ENCODE measurements at places on chromosomes 2 and 18. TPM values are rescaled to one million over a fixed set of nuclear protein-coding genes. Genes with fewer than 3 reads are reported as not detected.

DNA sequence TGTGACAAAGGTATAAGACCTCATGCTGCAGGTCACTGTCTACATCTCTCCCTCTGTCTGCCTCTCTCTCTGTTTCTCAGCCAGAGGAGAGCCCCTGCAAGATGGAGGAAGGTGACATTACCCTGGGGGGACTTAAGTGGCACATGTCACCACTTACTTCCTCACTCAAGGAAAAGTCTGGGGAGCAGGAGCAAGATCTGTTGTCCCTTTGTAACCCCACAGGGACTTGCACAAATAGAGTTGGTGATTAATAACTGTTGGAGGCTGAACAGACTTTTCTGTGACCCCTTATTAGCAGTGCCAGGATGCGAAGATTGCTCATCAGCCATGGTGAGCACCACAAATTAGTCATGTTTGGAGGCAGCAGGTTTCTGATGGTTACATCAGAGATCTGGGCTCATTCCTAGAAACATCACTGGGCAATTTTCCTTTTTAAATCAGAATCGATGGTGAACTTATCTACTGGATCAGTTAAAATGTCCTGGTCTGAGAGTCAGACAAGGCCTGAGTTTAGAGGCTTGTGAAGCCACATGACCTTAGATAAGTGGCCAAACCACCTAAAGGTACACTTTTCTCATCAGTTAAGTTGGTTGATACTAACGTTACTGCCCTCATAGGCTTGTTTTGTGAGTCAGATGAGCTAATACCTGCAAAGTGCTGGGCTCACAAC lies 81.2 kb upstream of the LTBP1 start:
- H3K27me3 ChIP-seq = no peaks in the 10 kb centered on the region
- no peak for DNase-seq
- H3K27ac ChIP-seq = no peak overlapping the region
- H3K4me1 ChIP-seq = no peaks in the 10 kb centered on the region
- no peak overlapping the region for H3K4me3 ChIP-seq
- no peaks in the 10 kb centered on the region for H3K36me3 ChIP-seq

DNA sequence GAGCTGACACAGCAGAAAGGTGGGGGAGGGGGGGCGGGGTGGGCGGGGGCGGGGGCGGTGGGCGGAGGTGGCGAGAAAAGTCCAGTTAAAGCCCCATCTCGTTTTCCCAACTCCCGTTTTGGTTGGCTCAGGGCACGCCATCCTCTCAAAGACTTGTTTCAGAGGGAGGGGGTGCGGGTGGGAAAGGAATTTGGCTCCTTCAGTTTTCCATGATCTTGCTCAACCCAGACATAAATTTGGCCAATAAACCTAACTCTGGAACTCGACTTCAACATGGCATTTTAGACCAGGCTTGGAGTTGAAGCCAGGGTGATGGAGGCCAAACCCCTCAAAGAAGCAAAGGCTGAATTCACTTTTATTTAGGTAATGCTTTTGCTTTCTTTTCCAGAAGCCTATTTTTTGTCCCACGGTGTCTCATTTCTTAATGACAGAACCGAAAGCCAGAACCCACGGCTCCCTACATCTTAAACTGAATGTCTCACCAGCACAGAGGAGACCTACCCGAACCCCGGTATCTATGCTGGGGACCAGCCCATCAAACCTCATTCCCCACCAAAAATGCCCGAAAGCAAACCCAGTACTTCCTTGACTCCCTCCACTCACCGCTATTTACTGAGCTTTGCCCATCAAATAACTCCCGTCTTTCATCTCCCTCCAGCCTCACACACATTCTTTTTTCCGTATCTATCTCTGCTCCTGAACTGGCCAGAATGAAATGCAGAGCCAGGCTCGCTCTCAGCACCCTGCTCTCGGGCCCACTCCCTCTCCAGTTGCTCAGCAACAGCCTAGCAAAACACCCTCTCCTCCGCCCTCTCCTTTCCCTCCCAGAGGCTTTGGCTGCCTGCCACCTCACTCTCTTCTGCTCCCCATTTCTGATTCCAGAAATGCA lies 4.3 kb downstream of the IGFBP5 start:
- no peaks in the 10 kb centered on the region for H3K36me3 ChIP-seq
- peaks cover 28% of the 10 kb centered on the region for H3K4me1 ChIP-seq
- peaks cover 20% of the 10 kb centered on the region for H3K27me3 ChIP-seq
- H3K27ac ChIP-seq = no peak overlapping the region

DNA sequence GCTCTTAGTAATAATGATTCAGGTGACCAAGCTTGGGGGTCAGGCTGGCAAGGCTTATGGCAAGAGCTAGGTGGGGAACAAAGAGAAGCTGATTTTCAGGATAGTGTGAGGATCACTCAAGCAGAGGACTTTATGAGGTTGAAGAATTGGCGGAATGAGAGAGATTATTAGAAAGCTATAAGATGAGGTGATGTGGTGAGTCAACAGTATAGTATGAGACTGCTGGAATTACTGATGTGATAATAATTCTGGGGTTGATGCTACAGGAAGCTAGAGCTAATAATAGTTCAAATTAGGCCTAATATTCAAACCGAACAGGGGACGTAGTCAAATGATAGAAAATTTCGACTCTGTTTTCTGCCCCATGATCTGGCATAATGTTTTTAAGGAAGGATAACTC lies 2115.3 kb upstream of the PIK3C3 start:
- H3K4me3 ChIP-seq = no peak overlapping the region
- no peaks in the 10 kb centered on the region for H3K4me1 ChIP-seq
- H3K36me3 ChIP-seq = no peaks in the 10 kb centered on the region

DNA sequence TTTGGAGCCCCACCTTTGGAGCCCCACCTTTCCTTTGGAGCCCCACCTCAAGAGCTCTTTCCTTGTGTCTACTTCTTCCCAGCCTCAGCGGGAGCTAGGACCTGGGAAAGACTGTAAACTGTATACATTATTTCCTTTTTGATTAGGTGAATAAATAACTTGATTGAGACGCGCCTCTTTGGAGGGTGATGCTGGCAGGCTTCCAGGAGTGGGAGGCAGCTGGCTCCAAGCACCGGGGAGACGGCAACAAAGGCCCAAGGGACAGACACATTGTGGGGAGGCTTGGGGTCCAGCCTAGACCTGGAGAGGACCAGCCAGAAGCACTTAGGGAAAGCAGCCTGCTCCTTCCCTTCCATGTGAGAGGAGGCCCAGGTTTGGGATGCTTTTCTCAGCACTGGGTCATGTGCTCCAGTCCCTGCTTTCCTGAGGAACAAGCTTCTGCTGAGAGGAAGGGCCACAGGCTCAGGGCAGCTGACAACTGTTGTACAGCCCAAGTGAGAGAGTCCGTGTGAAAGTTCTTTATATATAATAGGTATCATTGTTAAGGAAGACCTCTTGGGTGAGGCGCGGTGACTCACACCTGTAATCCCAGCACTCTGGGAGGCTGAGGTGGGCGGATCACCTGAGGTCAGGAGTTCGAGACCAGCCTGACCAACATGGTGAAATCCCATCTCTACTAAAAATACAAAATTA lies 297.2 kb upstream of the SLC14A2 start:
- H3K4me3 ChIP-seq = no peak overlapping the region
- no peaks in the 10 kb centered on the region for H3K36me3 ChIP-seq
- no peak for DNase-seq
- no peak overlapping the region for H3K27ac ChIP-seq
- H3K4me1 ChIP-seq = no peaks in the 10 kb centered on the region

GRCh38 chr18:37598966-37599896 lies 33.6 kb upstream of the CELF4 start:
- no peak overlapping the region for H3K27ac ChIP-seq
- H3K4me3 ChIP-seq = no peak overlapping the region
- H3K27me3 ChIP-seq = no peaks in the 10 kb centered on the region
- no peaks in the 10 kb centered on the region for H3K36me3 ChIP-seq

- no peaks in the 10 kb centered on the region for H3K4me1 ChIP-seq
- no peak for DNase-seq
- no peaks in the 10 kb centered on the region for H3K36me3 ChIP-seq
- H3K27ac ChIP-seq = no peak overlapping the region
- H3K4me3 ChIP-seq = no peak overlapping the region
- peaks cover 3% of the 10 kb centered on the region for H3K27me3 ChIP-seq
These were observed 42.7 kb downstream of the NPPC start for GRCh38 chr2:231883468-231883881.

- H3K27ac ChIP-seq = no peak overlapping the region
- no peak overlapping the region for H3K4me3 ChIP-seq
- H3K27me3 ChIP-seq = no peaks in the 10 kb centered on the region
- no peaks in the 10 kb centered on the region for H3K4me1 ChIP-seq
- no peaks in the 10 kb centered on the region for H3K36me3 ChIP-seq
These were observed 84.2 kb downstream of the ZNF516 start for GRCh38 chr18:76410660-76411417.

DNA sequence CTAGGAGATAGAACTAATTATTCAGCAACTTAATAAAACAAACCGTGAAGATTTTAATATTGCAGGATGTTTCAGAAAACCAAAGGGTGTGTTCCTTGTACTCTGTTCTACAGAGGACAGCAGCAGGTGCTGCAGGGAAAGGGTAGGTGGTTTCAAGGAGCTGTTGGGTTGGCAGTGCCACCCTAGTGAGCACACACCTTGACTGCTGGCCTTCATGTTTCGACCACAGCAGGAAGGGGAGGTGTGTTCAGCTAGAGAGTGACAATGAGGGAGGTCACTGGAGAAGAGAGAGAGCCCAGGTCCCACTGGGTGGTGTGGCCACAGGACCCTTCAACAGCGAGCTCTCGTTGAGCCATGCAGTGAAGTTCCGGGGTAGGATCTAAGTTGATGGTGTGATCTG lies 98.6 kb downstream of the ZNF236 start:
- peaks cover 19% of the 10 kb centered on the region for H3K36me3 ChIP-seq
- H3K4me3 ChIP-seq = no peak overlapping the region
- no peaks in the 10 kb centered on the region for H3K27me3 ChIP-seq
- no peak for DNase-seq

DNA sequence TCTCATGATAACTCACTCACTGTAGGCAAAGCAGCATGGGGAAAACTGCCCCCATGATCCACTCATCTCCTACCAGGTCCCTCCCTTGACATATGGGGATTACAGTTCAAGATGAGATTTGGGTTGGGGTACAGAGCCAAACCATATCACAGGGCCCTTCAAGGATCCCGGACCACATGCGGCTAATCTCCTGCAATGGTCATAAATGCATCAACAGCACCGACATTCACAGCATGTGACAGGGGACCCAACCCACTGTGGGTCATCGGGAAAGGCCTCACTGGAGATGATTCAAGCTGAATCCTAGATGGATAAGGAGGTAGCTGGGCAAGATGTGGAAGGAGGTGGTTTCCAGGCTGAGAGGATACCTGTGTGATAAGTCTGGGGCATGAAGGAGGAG lies 129.4 kb downstream of the MYO5B start:
- H3K4me3 ChIP-seq = no peak overlapping the region
- no peaks in the 10 kb centered on the region for H3K36me3 ChIP-seq
- DNase-seq = no peak
- H3K4me1 ChIP-seq = no peaks in the 10 kb centered on the region
- H3K27me3 ChIP-seq = no peaks in the 10 kb centered on the region

DNA sequence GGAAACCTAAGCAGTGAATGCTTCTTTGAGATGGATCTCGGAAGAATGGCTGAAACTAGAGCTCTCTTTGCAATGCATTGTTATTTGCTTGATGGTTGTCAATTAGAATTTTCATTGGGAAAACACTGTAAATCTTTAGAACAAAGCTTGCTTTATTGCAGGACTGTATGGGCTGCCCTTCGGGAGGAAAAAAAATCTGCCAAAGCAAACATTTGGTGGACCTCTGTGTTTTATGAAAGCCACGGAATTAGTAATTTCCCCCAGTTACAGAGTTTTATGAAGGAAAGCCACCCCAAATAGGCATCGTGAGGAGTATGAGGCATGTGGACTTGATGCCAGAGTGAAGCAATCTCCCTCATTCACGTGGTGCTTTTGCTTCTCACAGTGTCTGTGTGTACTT lies 33.5 kb downstream of the RHBDD1 start:
- DNase-seq = no peak
- no peaks in the 10 kb centered on the region for H3K4me1 ChIP-seq
- H3K4me3 ChIP-seq = no peak overlapping the region
- no peaks in the 10 kb centered on the region for H3K27me3 ChIP-seq
- H3K36me3 ChIP-seq = no peaks in the 10 kb centered on the region
- H3K27ac ChIP-seq = no peak overlapping the region

- H3K27me3 ChIP-seq = peaks cover 7% of the 10 kb centered on the region
- no peak overlapping the region for H3K27ac ChIP-seq
- H3K4me1 ChIP-seq = no peaks in the 10 kb centered on the region
- DNase-seq = no peak
- no peak overlapping the region for H3K4me3 ChIP-seq
These were observed 36.6 kb downstream of the CYP1B1 start for GRCh38 chr2:38039121-38039910.

GRCh38 chr2:135862718-135863117 lies 13.5 kb downstream of the MCM6 start:
- H3K4me3 ChIP-seq = no peak overlapping the region
- DNase-seq = no peak
- H3K36me3 ChIP-seq = peaks cover 41% of the 10 kb centered on the region
- no peak overlapping the region for H3K27ac ChIP-seq
- H3K27me3 ChIP-seq = no peaks in the 10 kb centered on the region

DNA sequence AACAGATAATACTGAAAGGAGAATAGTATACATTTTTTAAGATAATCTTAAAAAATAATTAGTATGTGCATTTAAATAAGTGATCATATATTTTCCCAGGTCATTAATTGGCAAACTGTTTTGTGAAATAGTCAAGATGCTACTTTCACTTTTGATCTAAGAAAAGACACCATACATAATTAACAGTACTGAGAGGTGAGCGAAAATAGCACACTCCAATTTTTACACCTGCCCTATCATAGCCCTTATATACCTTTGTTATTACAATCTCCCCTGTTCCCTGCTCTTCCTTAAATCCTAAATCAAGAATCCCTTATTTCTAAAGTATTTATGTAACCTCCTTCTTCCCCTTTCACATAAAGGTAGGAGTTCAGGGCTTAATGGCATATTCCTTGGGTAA lies 500.1 kb upstream of the LRATD1 start:
- H3K4me3 ChIP-seq = no peak overlapping the region
- no peaks in the 10 kb centered on the region for H3K27me3 ChIP-seq
- H3K4me1 ChIP-seq = no peaks in the 10 kb centered on the region
- no peak overlapping the region for H3K27ac ChIP-seq

GRCh38 chr2:10317646-10318045 lies 14.9 kb downstream of the HPCAL1 start:
- no peak for DNase-seq
- no peak overlapping the region for H3K4me3 ChIP-seq
- H3K4me1 ChIP-seq = peaks cover 17% of the 10 kb centered on the region
- H3K27me3 ChIP-seq = no peaks in the 10 kb centered on the region
- H3K36me3 ChIP-seq = no peaks in the 10 kb centered on the region
- H3K27ac ChIP-seq = no peak overlapping the region

- H3K36me3 ChIP-seq = no peaks in the 10 kb centered on the region
- H3K4me1 ChIP-seq = no peaks in the 10 kb centered on the region
- no peak within 1 kb of the TSS for H3K4me3 ChIP-seq
- no peaks in the 10 kb centered on the region for H3K27me3 ChIP-seq
- H3K27ac ChIP-seq = no peak within 1 kb of the TSS
These were observed at the start of gene LRRC30 for GRCh38 chr18:7230626-7231349. Gene LRRC30, plus strand, starts transcription at chr18:7231089. Its CDS starts 50 bp downstream, at chr18:7231139.

The CYP26B1 gene
- total RNA-seq = not detected

The CD28 gene
- total RNA-seq = 66.4 TPM

The SESTD1 gene
- total RNA-seq = 1.6 TPM

The ANKRD29 gene
- total RNA-seq = not detected
